Astrocyte of the hippocampus (primary cell): ENCODE measurements at places on chromosomes 13 and 19.

- peak; percentile 18 for DNase-seq
Measured at GRCh38 chr13:20231839-20232555, at the start of gene GJB6. Gene GJB6 (minus strand): TSS chr13:20232319. CDS start chr13:20223480, 8,839 bp downstream.

DNA sequence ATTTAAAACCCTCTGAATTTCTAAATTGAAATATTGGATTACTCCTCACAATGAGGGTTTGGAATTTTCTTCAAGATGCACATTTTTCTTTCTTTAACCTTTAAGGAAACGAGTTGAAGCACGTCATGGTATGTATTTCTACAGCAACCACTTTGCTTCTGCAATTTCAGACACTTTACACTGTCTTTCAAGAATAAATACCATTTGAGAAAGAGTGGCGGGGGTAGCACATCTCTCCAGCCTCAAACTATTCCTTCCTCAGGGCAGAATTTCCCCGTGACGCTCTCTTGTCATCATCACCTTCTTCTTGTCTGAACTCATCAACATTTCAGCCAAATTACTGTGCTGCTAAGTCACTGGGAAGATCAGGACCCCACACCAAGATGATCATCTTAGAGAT is 1073.4 kb downstream of the EFNB2 start:
- DNase-seq, result no peak

GRCh38 chr13:109955598-109955997 is 169.2 kb upstream of the IRS2 start:
- peak; percentile 16 for DNase-seq

DNA sequence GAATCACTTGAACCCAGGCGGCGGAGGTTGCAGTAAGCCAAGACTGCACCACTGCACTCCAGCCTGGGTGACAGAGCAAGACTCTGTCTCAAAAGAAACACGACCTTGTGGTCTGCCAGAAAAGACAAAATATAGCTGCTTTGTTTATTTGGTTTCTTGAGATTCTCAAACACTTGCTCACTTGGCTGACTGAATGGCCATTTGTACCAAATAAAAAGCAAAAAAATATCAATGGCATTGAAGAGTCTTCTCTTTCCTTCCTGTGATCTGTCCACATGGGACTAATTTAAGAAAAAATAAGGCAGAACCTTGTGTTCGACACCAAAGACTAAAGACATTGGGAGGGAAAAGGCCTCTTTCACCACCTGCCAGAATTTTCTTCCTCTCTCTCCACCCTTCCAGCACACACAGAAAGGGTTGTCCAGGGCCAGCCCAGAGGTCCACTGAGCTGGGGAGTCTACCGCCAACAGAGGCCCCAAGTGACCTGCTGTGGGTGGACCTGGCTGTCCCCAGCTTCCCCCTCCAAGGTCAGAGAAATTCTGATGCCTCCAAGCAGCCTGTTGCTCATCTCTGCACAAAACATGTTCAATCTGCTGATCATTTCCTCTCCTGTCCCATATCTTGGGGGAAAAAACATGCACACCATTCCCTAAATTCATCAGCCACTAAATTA is 5.9 kb downstream of the BRME1 start:
- peak; percentile 25 for DNase-seq

GRCh38 chr13:76936763-76937162 is 11.5 kb upstream of the ACOD1 start:
- DNase-seq, result no peak

DNA sequence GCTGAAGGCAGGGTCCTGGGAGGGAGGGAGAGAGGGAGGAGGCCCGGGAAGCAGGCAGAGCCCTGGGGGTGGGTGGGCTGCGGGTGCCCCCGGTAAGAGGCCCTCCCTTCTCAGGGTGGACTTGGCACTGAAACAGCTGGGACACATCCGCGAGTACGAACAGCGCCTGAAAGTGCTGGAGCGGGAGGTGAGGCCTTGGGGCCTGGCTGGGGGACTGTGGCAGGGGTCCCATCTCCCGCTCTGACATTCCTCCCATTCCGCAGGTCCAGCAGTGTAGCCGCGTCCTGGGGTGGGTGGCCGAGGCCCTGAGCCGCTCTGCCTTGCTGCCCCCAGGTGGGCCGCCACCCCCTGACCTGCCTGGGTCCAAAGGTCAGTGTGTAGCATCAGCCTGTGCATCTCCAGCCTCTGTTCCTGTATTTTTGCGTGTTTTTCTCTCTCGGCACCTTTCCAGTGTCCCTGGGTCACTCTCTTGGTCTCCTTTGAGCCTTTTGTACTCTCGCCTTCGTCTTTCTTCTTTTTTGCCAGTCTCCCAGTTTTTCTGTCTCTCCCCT is 53.4 kb downstream of the TRPM4 start:
- no peak for DNase-seq

DNA sequence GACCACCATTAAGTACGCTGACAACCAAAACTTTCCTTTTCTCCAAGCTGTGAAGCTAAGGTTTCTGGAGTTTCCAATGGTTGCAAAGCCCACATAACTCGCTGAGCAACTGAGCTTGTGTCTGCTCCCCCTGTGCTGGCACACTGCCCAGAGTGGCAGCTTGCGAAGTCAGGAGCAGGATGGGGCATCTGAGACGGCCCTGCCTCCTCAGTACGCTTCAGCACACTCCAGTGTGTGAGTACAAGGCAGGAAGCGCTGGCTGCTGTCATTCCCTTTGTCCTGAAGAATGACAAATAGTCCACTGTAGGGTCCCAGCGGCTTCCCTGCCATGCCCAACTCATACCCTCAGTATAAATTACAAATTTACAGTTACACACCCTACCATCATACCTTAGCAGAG is 51.5 kb downstream of the SKA3 start:
- peak; percentile 89 for DNase-seq

DNA sequence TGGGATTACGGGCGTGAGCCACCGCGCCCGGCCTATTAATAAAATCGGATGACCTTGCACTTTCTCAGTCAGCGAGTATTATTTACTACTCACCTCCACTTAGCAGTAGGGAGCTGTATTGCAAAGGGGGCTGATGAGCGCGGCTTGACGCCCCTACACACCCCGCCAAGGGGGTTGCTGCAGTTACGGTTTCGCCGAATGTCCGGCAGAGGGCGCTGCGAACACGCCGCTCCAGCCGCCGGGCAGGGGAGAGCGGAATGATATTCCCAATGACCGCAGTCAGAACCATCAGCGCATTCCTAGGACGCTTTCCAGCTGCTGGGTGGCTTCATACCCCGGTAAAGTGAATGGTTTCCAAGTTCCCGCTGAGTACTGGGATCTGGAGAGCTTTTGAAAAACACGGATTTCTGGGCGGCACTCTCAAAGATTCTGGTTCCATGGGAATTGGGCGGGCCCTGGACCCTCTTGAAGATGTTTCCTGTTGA is 30.0 kb upstream of the TPT1 start:
- DNase-seq, result peak; percentile 95

- DNase-seq, result peak; percentile 51
Measured at GRCh38 chr19:41427647-41428480, 690 bp upstream of the B3GNT8 start.

- no peak for DNase-seq
Measured at GRCh38 chr19:48497728-48498594, 13.7 kb downstream of the LMTK3 start.

DNA sequence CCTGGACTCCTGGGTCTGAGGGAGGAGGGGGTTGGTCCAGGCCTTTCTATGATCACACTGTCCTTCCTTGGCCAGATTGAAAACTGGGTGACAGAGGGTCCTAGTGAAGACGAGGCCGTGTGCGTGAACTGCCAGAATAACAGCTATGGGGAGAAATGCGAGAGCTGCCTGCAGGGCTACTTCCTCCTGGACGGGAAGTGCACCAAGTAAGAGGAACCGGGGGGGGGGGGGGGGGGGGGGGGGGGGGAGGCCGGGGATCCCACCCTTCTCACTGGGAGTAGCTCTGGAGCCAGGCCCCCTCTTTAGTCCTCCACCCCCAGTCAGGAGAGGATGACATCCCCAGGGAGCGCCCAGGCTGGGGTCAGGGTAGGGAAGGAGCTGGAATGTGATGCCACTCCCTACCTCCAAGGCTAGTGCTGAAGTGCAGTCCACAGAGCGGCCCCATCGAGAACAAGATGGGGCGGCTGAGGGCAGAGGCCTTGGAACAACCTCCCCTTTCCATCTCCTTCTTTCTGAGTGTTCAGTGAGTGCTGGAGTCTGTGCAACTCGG is 19.4 kb downstream of the CNFN start:
- DNase-seq, result no peak

- no peak for DNase-seq
Measured at GRCh38 chr19:48674216-48674809, 1.5 kb upstream of the NTN5 start.

DNA sequence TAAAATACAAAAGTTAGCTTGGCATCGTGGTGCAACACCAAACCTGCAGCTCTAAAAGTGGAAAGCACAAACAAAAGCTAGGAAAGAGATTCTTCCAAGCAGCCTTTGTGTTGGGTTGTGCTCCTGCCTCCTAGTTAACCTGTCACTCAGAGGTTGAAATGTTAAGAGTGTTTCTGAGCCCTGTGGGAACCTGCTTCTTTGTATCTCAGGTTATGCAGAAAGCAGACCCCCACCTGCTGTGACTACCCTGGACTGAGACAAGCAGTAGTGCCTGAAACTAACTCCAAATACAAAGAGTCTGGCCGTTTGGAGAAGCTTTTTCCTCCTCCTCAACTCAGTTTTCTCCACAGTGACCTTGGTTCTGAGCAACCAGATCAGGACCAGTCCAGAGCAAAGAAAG is 158.4 kb upstream of the CSNK1A1L start:
- no peak for DNase-seq

DNA sequence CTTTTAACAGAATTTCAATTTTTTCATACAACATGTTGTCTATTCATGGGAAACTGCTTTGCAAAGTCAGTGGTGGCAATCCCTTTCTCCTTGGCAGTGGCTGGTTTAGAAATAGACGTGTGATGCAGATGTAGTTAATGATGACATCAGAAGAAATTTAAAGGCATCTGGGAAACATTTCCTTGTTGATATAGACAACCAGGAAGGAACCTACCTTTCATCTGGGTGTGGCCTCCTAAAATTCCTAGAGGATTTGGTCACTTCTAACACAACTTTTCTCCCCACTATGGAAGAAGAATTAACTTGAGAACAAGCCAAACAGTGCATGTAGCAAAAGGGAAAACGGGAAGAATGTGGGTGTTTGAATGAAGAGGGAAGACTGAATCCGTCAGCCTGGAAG is 102.8 kb downstream of the EFNB2 start:
- no peak for DNase-seq

DNA sequence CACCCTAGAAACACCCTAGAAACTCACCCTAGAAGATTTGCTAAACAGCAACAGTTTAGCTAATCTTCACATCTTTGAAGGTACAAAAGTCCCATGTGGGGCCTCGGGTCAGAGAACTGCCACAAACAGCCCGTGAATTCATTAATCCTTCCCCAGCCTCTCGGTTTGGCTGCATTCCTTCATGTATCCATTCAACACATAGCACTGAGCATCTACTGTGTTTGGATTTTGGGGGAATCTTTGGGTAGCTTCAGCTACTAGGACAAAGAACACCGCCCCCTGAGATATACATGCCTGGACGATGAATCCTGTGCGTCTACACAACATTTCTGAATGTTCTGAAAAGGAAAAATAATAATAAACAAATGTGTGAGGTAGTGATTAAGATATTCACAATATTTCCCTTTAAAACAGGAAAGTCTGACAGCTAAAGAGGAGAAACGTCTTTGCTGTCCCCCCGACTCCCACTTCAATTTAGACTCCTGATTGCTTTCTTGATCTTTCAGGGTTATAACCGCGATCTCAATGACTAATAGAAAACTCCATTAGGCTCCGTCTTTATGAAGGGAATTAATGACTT is 63.5 kb downstream of the ALOX5AP start:
- peak; percentile 68 for DNase-seq

DNA sequence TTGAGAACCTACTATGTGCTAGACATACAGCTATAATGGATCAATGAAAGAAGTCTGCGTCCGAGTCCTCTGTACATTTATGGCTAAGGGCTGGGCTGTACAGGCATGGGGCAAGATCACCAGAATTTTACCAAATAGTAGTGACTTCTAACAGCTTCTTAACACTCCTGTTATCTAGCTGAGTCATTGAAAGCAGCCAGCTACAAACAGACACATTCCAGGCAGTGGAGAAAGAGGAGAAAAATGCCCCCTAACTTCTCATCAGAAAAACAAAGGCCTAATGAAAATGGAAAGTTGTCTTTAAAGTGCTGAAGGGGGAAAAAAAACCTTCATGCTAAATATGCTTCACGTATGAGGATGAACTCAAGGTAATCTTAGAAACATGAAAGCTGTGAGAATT is 14.3 kb upstream of the ZNF667 start:
- DNase-seq, result peak; percentile 13

- no peak for DNase-seq
Measured at GRCh38 chr13:42538996-42539395, 35.0 kb upstream of the TNFSF11 start.

DNA sequence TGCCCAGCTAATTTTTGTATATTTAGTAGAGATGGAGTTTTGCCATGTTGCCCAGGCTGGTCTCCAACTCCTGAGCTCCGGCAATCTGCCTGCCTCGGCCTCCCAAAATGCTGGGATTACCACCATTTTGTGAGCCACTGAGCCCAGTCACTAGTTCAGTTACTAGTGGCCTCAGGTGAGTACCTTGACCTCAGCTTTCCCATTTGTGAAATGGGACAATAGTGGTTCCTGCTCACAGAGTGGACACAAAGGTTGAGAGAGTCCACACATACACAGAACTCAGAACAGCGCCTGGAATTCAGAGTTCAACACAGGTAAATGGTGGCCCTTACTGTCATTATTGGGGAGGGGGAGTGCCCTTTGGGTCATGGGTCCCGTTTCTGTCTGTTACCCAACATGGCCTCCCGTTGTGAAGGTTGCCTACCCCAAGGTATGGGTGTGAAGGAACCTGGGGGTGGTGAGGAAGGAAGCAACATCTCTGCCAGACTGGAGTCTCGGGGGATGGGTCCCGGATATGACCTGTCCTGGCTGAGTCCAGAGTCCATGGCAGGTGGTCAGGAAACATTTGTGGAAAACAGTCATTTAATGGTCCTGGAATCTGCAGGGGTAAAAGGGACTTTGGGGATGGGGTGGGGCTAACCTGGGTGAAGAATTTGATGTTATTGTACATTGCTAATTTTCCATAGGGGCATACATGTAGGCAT is 11.7 kb upstream of the IRGC start:
- no peak for DNase-seq

DNA sequence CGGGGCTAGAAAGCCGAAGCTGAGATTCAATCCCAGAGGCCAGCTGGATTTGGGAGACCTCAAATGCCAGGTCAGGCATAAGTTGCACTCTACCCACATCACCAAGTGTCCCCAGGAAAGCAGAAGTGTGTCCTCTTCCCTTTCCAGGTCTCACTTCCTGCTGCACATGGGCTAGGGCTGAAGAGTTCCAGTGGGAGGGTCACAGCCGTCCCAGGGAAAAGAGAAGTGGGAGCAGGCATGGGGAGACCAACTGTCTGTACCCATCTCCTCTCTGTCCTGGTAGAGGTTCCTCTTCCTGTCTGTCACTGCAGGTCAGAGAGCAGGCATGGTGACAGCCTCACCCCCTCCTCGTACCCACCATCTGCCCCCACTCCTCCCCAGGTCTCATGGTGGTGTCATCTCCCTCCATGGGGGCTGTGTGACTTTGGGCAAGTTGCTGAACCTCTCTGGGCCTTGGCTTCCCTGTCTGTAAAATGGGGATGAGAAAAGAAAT is 14.8 kb downstream of the AXL start:
- DNase-seq, result no peak

GRCh38 chr13:21282065-21282464 is 105.6 kb downstream of the MRPL57 start:
- no peak for DNase-seq
